ENCODE measurements at places on chromosomes 4 and X.

- DNase-seq: no peak
These were observed 43.6 kb upstream of the IL1RAPL2 start for GRCh38 chrX:104522386-104522785.

GRCh38 chrX:69618803-69619202, 2.9 kb downstream of the EDA start:
- DNase-seq: no peak

DNA sequence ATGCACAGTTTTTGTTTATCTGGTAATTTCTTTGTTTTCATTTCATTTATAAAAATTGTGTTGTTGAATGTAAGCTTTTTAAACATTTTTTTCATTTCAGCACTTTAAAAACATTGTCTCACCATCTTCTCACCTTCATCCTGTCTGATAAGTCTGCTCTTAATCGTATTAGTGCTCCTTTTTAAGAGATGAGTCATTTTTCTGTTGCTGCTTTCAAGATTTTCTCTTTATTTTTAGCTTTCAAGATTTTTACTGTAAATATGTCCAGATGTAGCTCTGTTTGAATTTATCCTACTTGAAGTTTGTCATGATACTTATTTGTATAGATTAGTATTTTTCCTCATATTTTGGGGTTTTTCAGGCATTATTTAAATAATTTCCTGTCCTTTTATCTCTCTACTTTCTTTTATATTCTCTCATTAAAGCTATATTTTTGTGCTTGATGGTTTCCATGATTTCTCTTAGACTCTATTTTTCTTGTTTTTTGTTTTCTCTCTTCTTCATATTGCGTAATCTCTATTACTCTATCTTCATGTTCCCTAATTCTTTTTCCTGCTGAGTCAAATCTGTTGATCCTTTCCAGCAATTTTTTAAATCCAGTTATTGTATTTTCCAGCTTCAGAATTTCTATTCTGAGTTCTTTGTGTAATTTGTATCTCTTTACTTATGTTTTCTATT, 1400.4 kb upstream of the PCDH7 start:
- no peak for DNase-seq

DNA sequence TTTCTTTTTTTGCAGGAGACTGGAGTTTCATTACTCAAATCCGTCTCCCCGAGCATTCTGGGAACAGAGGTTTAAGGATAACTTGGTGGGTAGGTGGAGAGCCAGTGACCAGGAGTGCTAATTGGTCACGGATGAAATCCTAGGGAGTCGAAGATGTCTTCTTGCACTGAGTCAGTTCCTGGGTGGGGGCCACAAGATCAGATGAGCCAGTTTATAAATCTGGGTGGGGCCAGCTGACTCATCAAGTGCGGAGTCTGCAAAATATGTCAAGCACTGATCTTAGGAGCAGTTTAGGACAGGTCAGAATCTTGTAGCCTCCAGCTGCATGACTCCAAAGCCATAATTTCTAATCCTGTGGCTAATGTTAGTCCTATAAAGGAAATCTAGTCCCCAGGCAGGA, 741.3 kb downstream of the PCDH7 start:
- DNase-seq: no peak

- DNase-seq: no peak
These were observed 171.5 kb upstream of the VEGFC start for GRCh38 chr4:176964116-176964691.

GRCh38 chr4:168584321-168584771, 87.5 kb downstream of the PALLD start:
- DNase-seq: no peak

- DNase-seq: peak; percentile 66
These were observed 53.6 kb upstream of the IGFBP7 start for GRCh38 chr4:57163530-57164459.

- no peak for DNase-seq
These were observed 22.4 kb upstream of the XAGE2 start for GRCh38 chrX:52346174-52347165.

DNA sequence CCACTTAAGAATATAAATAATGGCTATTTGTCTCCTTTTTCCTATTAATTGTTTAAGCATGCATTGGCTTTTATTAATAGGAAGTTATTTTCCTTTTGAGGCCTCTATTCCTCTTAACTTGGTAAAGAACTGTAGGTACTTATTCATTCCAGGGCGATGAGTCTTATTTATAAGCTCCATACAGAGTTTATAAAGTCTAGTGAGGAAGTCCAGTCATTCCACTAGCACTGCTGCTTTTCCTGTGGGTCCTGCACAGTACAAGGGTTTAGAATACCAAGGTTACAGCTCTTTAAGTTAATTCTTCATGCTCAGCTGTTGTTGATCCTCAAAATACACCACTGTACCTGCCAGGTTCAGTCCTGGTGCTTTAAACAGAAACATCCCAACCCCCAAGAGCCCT, 28.5 kb upstream of the WNK3 start:
- DNase-seq: no peak

- DNase-seq: no peak
These were observed 92.6 kb downstream of the KDR start for GRCh38 chr4:55032788-55033187.

DNA sequence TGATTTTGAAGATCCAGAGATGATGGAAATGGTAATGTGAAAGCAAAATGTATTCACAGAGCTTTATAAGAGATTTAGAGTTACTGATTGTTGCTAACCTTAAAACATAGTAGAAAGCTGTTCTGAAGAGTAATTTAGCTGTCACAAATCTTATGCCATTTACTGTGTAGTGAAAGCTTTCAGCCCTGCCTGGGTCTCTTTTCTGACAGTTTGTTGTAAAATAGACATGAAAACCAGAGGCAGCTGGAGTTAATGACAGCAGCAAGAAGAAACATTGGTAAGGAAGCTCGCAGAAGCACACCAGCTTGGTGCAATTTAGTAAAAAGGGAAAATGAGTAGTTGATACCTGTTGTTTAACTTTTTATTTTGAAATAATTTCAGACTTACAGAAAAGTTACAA, 21.1 kb downstream of the POLR2B start:
- DNase-seq: no peak

GRCh38 chrX:97968376-97969163, 1084.9 kb downstream of the RPA4 start:
- no peak for DNase-seq

GRCh38 chr4:157713342-157713741, 459.5 kb downstream of the GASK1B start:
- no peak for DNase-seq

GRCh38 chr4:25872851-25873631, 10.3 kb upstream of the SEL1L3 start:
- no peak for DNase-seq

DNA sequence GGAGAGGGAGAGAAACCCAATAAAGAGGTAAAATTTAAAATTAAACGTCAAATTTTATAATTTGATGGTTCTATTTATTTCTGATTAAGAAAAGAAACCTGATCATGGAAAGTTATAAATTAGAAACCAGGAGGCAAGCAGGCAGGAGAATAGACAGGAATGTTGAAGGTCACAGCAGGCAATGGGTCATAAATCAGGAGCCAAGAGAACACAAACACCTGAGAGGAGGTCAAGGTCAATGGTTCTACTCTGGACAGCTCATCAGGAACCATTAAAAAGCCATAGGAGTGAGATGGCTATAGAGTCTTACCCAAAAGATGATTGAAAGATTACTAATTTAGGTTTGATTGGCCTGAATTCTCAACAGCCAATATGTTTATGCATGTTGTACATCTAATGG, 126.9 kb upstream of the HCCS start:
- DNase-seq: no peak

GRCh38 chrX:149762696-149763614, 10.9 kb upstream of the HSFX1 start:
- no peak for DNase-seq

- DNase-seq: no peak
These were observed 379.3 kb downstream of the PPP3CA start for GRCh38 chr4:100968046-100968445.

DNA sequence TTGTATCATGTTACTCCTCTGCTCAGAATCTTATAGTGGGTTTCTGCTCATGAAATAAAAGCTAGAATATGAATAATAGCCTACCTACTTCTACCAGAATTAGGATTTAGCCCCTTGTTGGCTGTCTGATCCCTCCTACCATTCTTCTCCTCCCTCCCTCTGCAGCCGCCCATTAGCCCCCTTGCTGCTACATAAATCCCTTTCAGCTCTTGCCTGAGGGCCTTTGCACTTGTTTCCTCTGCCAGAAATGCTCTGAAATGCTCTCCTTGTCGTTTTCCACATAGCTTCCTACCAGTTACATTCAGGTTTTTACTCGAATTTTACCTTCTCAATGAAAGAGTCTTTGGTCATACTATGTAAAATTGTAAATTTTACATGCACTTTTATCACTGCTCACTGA, 159.2 kb downstream of the ADGRL3 start:
- DNase-seq: no peak

DNA sequence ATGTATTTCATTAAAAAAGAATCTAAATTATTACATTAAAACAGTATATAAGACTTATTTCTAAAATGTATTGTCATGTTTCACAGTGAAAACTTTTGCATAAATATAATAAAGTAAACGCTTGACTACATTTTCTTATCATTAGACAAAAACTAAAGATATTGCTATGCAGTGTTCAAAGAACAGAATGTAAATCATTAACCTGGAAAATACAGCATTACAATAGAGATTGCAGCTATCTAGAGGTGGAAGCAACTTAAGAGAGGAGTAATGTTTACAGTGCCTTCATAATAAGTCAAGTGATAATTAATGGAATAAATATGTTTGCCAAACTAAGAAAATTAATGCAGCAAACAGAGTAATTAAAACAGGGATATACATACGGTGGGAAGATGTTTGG, 940.9 kb downstream of the FSTL5 start:
- DNase-seq: no peak

- no peak for DNase-seq
These were observed 104.6 kb downstream of the PDGFRA start for GRCh38 chr4:54333657-54334056.

GRCh38 chr4:138299881-138300280, 57.7 kb upstream of the SLC7A11 start:
- no peak for DNase-seq

DNA sequence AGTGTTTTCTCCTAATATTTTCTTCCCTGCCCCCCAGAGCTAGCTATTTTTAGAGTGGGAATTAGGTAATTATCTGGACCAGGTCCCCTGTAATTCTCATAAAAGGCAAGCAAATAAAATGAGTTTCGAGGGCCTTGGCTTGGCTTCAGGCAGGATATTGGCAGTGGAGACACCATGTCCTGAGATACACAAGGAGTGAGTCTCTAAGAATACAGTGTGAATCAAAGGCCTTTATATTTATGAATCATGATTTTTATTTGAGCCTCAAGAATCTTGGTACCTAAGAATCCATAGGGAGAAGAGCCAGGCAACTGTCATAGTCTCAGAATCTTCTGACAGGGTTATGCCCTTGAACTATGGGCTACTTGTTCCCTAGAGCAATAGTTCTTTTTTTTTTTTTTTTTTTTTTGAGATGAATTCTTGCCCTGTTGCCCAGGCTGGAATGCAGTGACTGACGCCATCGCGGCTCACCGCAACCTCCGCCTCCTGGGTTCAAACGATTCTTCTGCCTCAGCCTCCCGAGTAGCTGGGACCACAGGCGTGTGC, 205.4 kb downstream of the LDB2 start:
- DNase-seq: no peak

DNA sequence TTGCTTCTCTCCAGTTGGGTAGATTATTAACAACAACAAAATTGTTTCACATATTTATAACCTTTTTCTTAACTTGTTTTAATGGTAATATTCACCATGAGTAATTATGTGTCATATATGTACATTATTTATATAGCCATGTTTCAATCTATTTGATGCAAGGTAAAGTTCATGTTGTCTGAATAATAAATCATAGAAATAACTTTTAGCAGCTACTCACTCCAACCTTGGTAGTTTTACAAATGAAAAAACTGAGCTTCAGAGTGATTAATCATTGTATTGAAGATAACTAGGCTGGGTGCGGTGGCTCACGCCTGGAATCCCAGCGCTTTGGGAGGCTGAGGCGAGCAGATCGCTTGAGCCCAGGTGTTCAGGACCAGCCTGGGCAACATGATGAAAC, 46.0 kb downstream of the TMA16 start:
- no peak for DNase-seq

DNA sequence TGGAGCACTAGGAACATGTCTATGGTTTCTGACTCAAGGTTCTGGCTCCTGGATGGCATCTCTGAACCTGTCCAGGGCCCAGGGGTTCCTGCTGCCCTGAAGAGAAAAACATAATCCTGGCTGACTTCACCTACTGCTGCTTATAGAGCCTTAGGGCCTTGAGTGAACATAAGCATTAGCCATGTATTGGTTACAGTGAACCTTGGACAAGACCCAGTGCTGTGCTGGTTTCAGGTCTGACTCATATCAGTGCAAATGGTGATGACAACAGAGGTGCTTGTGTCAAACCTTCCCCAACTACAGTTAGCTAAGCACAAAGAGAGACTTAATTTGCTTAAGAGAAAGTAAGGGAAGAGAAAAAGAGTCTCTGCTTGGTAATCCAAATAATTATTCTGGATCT, 1047.2 kb downstream of the GLUD2 start:
- no peak for DNase-seq

DNA sequence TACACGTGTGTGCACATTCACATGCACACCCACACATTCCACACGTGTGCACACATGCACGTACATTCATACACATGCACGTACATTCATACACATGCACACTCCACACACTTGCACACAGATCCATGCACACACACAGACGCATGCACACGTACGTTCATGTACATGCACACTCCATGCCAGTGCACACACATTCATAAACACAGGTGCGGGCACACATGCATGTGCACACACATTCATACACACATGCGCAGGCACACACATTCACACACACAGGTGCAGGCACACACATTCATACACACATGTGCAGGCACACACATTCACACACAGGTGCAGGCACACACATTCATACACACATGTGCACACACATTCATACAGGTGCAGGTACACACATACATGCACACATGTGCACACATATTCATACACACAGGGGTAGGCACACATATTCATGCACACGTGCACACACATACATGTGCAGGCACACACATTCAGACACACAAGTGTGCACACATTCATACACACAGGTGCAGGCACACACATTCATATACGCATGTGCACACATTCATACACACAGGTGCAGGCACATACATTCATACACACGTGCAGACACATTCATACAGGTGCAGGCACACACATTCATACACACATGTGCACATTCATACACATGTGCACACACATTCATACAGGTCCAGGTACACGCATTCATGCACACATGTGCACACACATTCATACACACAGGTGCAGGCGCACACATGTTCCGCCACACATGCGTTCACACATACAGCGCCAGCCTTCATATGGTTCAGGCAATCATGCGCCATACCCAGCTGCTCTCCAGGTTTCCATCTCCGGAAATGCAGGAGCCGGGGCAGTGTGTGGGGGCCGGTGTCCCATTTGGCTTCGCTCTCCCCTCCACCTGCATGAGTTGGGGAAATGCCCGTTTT, 124.8 kb downstream of the HMX1 start:
- no peak for DNase-seq

DNA sequence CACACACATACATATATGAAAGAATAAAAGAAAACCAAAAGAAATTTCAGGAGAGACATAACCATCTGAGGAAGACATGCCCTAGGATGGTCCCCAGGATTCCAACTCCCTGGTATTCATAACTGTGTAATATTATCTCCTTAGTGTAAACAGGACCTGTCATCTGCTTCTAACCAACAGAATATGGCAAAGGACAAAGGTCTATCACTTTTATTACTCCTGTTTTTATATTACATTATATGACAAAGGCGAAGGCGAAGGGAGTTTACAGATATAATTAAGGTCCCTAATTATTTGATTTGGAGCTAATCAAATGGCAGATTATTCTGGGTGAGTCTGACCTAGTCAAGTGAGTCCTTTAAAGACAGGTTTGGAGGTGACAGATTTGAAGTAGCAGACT, 155.1 kb downstream of the MID1 start:
- DNase-seq: no peak
